ENCODE measurements at places on chromosomes 5 and 9.

- no peak for DNase-seq
These were observed 6.0 kb downstream of the KIAA1191 start for GRCh38 chr5:176355400-176356178.

GRCh38 chr9:112194969-112195431 lies 19.9 kb upstream of the SUSD1 start:
- DNase-seq = no peak

DNA sequence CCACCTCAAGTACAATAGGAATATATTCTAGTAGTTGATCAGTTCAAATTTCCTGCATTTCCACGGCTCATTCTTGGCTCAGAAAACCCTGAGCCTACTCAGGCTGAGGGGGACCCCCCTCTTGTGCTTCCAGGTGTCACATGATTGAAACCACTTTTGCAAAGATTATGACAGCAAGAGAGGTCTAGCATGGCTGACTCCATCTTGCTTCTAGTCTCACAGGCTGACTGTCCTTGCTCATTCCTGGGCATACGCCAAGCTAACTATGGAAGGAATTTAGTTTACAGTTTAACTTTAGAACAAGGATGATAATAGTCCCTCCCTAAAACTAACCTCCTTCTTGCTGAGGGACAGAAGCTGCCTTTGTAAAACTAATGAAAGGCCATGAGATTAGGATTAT lies 154.1 kb downstream of the SNX18 start:
- no peak for DNase-seq

DNA sequence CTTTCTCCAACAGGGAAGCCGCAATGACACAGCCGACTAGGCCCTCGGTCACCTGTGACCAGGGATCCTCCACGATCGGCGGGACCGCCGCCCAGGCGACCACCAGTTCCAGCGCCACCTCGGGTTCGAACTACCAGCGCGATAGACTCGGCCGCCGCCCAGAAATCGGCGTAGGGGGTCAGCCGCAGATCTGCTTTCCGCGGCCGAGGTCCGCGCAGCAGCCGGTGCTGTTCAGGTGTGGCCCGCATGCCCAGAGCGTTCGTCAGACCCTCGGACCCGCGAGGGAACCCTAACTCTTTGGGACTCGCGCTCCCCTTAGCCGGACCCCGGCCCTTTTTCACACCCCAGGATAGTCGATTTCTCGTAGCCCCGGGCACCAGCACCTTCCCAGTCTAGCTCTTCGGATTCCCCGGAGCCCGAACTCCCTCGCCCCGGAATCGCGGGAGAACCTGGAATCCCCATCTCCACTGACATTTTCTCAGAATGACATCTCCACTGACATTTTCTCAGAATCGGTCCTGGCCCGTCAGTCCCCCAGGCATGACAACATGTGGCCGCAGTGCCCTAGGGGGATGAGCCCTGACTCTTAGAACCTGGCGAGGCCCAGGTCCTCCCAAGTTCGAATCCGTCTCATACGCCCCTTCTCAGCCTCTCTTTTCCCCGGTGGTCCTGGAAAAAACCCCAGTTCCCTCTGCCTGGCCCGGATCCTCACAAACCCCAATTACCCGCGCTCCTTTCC lies 428 bp downstream of the C5orf52 start:
- DNase-seq = no peak

DNA sequence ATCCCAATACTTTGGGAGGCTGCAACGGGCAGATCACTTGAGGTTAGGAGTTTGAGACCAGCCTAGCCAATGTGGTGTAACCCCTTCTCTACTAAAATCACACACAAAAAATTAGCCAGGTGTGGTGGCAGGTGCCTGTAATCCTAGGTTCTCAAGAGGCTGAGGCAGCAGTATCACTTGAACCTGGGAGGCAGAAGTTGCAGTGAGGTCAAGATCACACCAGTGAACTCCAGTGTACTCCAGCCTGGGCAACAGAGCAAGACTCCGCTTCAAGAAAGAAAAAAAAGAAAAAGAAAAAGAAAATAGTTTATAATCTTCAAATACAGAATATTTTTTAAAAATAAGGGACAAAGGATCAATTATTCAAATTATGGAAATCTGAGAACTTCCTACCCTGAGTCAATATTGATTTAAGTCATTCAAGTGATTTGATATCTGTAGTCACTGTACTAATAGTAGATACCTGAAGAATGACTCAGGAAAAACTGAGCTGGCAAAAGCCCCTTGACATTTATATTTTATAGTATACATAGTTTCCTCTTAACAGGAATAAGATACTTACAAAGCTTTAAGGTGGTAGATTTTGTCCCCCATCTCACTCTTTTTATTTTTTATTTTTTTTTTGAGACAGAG lies 61.8 kb downstream of the PTBP3 start:
- DNase-seq = no peak

- no peak for DNase-seq
These were observed 306.7 kb downstream of the NR2F1-AS1 start for GRCh38 chr5:93274291-93274690.

DNA sequence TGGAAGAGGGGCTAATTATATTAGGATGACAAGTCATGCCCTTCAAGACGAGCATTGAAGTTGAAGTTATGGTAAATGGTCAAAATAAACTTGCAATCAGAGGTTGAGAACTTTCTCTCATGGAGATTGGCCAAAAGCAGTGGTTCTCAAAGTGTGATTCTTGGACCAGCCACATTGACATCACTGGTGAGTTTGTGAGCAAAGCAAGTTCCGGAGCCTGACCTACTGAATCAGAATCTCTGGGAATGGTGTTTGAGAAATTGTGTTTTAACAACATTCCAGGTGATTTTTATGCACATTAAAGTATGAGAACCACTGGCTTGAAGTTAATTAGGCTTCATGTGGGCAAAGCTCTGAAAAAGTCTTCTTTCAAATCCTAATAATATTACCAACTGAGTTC lies 403.5 kb downstream of the ZSWIM6 start:
- DNase-seq = no peak

- no peak for DNase-seq
These were observed 41.5 kb downstream of the HACD4 start for GRCh38 chr9:20989923-20990341.
